ENCODE measurements at places on chromosomes 11 and 22.

DNA sequence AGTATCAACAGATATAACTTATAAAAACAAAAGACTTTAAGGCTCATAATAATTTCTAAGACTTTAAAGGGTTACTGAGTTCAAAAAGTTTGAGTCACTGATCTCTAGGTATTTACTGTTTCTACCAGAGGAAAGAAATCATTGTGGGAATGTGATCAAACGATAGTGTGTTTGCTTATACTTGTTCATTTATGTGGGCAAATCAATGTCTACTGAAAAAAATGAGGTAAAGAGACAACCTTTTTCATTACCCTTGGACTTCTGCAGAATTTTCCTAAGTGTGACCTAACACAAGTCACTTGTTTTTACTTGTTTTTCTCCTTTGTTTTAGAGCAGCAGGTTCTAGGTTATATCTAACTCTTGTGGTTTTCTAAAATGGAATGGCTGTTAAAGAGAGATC is 65.4 kb downstream of the PRR5L start:
- DNase-seq: peak; percentile 45

DNA sequence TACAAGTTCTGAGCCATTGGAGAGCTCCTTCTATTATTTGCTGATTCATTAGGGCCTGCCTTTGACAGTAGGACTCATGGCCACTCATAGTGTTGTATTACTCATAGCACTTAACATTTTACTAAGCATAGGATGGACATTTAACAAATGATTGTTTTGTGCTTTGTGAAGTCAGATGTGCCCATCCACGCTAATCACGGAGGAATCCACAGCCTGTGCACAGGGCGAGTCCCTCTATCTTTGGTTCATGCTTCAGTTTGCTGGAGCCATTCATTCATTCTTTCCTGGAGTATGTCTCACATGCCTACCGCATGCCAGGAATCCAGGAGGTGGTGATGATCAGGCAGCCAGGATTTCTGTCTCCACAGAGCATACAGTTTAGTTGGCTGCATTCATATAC is 254.1 kb downstream of the NTM start:
- no peak for DNase-seq

DNA sequence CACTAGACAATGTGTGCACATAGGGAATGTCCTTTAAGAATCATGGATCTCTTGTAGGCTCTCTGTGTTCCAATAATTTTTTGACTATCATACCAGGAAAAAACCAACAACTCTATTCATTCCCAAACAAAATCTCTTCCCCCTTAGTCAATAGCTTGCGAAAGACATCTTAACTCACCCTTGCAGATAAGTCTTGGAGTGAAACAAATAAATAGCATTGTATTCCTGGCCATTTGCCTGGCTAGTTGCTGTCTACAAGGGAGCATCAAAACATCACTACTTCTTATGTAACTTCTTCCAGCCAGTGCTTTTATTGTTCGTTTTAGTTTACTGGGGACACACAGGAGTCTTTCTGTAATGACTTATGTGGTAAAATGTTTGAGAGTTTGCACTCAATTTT is 29.4 kb downstream of the SCN3B start:
- DNase-seq: peak; percentile 34

- DNase-seq: no peak
Measured at GRCh38 chr11:23263466-23263865, 403.2 kb upstream of the CCDC179 start.

GRCh38 chr22:20146777-20147176 is 4.1 kb downstream of the CCDC188 start:
- no peak for DNase-seq

DNA sequence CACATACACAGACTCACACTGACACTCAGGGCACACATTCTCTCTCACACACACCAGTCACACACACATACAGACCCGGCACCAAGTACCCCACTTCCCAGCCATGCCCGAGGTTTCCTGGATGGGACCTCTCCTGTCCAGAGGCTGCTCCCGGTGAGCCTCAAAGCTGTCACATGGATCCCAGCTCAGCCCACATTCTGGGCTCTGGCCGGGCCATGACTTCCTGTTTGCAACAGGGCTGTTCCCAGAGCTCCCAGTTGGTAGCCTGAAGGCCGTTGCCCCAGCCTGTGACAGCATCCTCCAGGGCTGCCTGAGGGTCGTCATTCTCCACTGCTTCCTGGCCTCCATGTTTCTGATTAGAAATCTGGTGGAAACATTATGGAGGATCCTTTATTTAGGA is 14.6 kb upstream of the CYP2D6 start:
- DNase-seq: peak; percentile 6

GRCh38 chr11:88051396-88051795 is 123.8 kb downstream of the RAB38 start:
- DNase-seq: peak; percentile 31

- DNase-seq: no peak
Measured at GRCh38 chr11:78841456-78842060, 266.9 kb upstream of the NARS2 start.

DNA sequence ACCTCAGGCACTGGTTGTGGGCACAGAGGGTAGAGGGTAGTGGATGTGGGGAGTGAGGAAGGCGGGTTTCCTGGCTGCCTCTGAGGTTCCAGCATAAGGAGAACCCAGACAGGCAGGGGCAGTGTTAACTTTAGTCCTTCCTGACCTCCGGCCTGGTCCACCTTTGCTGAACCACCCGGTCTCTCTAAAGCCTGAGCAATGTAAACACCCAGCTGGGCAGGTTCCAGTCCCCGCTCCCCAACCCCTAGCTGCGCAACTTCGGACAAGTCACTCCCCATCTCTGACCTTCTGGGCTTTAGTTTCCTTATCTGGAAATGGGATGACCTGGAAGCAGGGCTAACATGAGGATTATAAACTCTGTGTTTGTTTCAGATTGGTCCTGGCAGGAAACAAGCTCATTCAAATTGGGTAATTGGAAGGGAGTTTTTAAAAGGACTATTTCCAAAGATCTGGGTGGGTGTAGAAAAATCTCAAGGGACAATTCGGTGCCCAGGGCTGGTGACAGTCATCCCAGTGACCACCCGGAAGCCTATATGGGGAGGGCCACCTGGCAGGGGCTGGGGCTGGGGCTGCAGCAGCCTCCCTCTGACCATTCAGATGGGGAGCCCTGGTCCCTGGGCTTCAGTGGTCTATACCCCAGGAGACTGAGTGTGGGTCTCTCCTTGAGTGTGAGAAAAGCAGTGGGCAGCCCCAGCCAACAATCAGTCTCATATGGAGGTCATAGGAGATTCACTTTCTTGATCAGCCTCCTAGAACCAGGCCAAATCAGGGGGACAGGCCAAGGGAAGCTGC is 108.3 kb upstream of the SYT13 start:
- no peak for DNase-seq

DNA sequence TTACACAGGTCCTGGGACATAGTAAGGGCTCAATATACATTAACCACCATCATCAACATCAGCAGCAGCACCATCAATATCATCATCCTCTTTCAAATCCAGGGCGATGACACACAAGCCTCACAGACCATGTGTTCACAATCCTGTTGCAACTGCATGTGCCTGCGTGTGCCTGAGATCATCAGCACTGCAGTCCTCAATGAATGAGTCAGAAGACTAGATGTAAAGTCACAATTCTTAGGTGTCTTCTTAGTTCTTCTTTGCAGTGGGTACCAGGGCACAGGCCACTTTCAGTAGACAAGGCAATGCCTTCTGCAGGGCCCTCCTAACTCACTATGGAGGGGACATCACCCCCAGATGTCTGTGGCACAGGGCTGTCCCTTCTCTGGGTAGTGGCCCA is 111.1 kb downstream of the MYO18B start:
- no peak for DNase-seq

DNA sequence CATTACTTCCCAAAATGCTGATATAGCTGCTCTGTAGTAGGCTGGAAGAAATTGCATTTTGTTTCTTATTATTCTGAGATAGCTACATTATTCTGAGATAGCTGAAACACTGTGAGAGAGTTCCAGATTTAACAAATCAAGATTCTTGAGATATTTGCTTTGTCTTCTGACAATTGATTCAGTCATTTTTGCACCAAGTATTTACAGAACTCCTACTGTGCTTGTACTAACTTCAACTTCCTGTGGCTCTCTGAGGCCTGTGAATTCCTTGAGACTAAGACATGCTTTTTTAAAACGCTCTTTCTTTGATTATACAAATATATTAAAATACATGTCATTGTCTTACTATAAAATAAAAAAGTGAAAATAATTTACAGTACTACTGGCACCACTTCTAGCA is 52.7 kb downstream of the USP47 start:
- peak; percentile 45 for DNase-seq

GRCh38 chr11:2762451-2762850 is 62.7 kb upstream of the KCNQ1OT1 start:
- no peak for DNase-seq

GRCh38 chr11:40787224-40787623 is 672.2 kb downstream of the LRRC4C start:
- DNase-seq: no peak

DNA sequence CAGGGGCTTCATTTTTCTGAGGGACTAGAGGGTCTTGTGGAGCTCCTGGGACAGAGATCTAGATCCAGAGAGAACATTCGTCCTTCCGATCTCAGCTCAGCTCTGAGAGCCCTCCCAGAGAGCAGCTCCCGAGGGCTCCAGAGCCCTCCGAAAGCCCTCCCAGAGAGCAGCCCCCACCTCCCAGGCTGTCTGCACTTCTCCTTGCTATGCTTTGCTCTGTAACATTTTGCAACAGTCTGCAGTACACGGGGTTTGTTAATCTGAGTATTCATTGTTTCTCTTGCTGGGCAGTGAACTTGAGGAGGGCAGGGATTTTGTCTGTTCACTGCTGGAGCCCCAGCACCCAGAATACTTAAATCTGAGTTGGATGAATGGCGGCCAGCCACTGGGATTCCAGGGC is 2.6 kb downstream of the GGA1 start:
- no peak for DNase-seq

All from iris pigment epithelial cell (primary cell).